ENCODE measurements at places on chromosomes 6 and 20. TPM values are rescaled to one million over a fixed set of nuclear protein-coding genes. Genes with fewer than 3 reads are reported as not detected.

The SCUBE3 gene
- polyA plus RNA-seq = 0.13 TPM

- DNase-seq = no peak
Measured at GRCh38 chr6:14841901-14842421, 403.9 kb upstream of the JARID2 start.

DNA sequence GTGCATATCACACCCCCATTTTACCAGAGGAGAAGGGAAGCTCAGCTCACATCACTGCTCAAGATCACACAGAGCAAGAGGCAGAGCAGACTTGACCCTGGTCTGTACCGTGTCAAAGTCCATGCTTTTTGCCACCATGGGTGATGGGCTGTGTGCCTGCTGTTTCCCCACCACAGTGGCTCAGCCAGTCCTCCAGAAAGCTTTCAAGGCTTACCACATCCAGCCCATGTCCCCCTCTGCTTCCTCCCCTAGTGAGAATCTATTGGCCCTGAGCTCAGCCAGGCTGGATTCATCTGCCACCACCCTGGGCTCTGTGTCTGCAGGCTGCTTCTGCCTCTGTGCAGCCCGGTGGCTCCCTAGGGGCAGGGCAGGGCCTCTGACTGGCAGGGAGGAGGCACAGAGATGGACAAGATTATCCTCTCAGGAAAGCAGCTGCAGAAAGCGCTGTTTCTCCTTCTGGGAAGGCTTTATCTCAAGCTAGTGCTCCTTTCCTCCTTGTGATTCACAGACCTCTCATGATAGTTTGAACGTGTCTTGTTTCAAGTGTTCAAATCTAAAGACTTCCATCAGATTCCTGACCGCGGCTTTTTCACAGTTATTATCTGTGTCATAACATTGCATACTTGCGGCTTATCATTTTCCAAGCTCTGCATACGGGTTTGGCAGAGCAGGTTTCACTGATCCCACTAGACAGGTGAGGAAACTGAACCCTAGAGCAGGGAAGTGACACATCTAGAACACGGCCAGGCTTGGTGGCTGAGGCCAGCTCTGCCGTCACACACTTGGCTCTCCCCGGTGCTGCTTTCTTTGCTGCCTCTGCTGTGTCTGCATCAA is 37.4 kb downstream of the VEGFA start:
- no peak for DNase-seq

GRCh38 chr6:113980937-113981554 is 10.1 kb upstream of the HDAC2 start:
- peak; percentile 23 for DNase-seq

- DNase-seq = peak; percentile 48
Measured at GRCh38 chr6:133891149-133891926, 2.4 kb downstream of the TCF21 start.

GRCh38 chr20:59948828-59949720 is 8.9 kb downstream of the FAM217B start:
- peak; percentile 57 for DNase-seq

GRCh38 chr6:134819236-134819635 is 130.7 kb downstream of the ALDH8A1 start:
- no peak for DNase-seq

- DNase-seq = peak; percentile 34
Measured at GRCh38 chr6:42963855-42964605, 3.5 kb downstream of the GNMT start.

- DNase-seq = peak; percentile 79
Measured at GRCh38 chr6:85015396-85015990, 251.1 kb upstream of the TBX18 start.

GRCh38 chr6:144954241-144954556 is 669.1 kb downstream of the UTRN start:
- no peak for DNase-seq

- DNase-seq = no peak
Measured at GRCh38 chr6:155523821-155524651, 68.4 kb upstream of the NOX3 start.

DNA sequence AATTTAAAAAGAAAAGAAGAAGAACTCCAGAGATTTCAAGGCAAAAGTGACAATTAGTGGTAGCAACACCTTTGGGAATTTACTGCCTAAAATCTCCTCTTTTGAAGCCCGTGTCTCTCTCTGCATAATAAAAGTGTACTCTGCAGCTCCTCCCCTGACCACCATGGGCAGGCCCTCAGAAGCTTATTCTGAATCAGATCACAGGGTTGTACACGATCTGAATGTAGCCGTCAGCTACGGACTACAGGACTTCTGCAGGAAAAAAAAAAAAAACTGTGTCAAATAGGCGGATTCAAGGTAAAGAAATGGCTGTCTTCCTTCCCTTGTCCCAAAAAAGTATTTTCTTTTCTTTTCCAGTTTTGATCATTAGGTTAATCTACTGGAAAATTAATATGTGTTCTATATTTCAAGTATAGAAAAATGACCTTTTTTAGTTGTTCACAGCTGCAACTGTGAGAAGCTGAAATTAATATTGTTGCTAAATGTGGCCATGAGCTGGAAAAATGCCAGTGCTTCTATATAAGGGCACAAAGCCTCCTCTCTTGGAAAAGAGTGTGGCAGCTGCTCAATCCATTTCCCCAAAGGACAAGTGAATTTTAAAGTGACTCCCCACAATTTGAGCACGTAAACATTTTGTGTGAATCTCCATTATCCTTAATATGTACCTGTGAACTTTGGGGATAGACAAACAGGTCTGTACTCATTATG is 397.4 kb downstream of the C6orf118 start:
- DNase-seq = no peak
